ENCODE measurements at places on chromosomes 2 and 18.
A peak's percentile ranks its signal among the peaks of the same experiment; 100 is the strongest.

DNA sequence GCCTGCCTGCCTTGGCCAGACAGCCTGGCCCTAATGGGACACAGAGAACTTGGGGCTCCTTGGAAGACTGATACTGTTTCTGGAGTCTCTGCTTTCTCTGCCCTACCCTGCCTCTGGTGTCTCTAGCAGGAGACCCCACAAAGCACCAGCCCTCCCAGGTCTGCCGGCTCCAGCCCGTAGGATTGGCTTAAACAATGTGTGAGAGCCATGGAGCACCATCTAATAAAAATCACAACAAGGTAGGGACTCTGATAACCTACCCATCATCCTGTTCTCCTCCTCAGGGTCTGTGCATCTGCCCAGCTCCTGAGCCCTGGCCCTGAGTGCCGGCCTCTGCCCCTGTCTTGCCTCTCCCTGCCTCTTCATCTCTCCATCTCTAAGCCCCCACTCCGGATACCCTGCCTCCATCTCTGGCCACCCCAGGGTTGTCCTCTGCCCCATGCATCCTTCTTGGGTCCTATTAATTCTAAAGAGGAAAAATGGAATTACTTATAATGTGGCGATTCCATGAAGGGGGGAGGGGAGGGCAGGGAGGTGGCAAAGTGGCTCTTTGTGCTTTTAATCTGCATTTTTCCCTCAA, 1.2 kb upstream of the ECEL1 start:
- no peak for DNase-seq

DNA sequence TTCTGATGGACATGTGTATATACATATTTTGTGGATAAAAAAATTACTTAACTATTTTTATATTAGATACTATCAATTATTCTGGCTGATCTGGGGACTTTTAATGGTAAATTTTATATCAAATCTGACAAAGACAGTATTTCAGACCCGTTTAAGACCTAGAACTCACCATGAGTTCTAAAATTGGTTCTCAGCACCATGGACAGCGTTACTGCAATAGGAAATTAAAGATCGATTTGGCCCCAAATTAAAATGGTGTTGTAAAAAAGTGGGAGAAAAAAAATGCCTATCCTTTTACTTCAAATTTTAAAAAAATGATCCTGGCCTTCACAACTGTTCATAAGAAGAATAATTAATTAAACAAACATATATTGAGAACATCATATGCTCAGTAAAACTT, 919 bp upstream of the SCN2A start:
- DNase-seq = no peak

DNA sequence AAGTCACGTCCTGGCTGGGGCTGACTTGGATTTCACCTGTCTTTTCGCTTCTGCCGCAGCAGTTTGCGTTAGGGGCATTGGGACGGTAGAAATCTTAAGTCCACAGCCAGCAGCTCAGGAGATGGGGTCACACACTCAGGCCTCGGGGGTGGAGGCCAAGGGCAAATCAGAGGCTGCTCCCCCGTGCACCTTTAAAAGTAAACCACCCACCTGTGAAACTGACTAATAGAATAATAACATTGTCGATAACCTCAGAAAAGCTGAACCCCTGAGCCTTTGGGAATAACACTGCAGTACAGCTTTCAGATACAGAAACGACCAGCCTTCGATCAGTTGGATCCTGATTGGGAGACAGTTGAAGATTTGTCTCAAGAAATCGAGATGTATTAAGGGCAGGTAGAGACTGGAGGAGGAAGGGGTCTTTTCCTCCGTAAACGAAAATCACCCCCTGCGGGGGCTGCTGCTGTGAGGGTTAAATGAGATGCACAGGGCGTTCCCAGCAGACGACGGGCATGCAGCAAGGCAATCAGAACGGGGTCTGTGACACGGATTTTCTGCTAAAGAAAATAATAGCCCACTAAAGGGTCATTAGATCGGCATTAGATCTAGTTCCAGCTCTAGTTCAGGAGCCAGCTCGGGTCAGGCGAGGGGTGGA, 16.4 kb upstream of the NFATC1 start:
- DNase-seq = no peak

DNA sequence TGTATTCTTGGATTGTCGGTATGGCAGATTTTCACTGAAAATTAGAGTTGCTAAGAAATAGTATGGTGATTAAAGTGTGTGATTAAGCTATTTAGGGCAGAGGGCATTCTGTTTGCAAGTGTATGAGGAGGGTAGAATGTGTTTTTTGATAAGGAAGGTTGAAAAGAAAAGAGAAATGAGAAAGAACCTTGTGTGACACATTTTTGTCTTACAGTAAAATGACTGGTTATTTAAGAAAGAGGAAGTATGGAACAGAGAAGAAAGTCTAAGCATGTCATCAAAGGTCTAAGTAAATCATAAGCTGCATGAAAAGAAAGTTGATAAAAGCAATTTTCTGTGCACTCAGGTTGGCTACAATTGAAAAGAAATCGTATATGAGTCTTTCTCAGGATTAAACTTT, 5.2 kb upstream of the RSAD2 start:
- DNase-seq = no peak

DNA sequence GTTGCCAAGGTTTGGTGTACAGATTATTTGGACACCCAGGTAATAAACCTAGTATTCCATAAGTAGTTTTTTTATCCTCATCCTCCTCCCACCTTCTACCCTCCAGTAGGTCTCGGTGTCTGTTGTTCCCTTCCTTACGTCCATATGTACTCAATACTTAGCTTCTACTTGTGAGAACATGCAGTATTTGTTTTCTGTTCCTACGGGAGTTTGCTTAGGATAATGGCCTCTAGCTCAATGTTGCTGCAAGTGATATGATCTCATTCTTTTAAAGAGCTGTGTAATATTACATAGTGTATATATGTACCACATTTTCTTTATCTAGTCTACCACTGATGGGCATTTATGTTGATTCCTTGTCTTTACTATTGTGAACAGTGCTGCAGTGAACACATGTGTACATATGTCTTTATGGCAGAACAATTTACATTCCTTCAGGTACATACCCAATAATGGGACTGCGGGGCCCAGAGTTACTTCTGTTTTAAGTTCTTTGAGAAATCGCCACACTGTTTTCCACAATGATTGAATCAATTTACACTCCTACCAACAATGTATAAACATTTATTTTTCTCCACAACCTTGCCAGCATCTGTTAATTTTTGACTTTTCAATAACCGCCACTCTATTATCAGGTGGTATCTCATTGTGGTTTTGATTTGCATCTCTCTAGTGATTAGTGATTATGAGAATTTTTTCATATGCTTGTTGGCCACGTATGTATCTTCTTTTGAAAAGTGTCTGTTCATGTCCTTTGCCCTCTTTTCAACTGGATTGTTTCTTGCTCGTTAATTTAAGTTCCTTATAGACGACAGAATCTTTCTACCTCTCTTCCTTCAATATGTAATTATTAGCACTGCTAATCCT, 88.0 kb downstream of the MEMO1 start:
- DNase-seq = no peak

- DNase-seq = no peak
Observed at GRCh38 chr18:34959211-34959829, 81.9 kb upstream of the MAPRE2 start.

GRCh38 chr2:160700021-160700814, 206.6 kb upstream of the RBMS1 start:
- no peak for DNase-seq

GRCh38 chr2:60353406-60353800, 200.1 kb downstream of the BCL11A start:
- DNase-seq = no peak

- DNase-seq = no peak
Observed at GRCh38 chr2:176151442-176152287, at the start of gene HOXD4. TSS of gene HOXD4 (plus strand) at chr2:176151550. CDS start at chr2:176151634, 84 bp downstream.

- DNase-seq = no peak
Observed at GRCh38 chr2:167794554-167795255, 452.7 kb downstream of the STK39 start.

DNA sequence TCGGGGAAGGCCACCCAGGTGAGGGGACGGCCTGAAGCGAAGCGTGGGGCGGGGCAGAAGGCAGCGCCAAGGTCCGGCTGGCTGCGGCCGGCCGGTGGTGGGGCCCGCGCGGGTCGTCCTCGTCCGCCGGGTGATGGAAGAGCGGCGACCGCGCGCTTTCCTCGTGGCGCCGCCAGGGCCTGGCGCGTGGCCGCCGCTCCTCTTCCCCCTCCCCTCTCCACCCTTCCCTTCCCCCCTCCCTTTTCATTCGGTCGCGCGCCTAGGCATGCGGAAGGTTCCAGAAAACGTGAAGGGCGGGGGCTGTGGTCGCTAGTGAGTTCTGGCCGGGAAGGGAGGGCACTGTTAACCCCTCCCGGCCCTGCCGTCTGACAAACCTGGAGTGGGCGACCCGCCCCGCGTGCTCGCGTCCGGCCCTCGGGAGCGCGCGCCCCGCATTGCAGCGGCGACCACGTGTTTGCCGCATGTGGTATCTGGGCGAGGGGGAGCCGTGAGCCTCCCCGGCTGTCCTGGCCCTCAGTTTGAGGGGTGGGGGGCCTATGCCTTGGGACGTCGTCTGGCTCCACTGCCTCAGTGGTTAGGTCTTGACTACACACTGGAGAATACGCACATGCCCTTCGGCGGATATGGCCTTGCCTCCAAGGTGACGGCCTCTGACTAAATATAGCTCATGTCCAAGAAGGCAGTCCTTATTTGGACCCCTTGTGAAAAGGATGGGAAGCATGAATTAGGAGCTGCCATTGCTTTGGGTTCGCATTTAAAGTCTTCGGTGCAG, 579 bp downstream of the MAT2A start:
- DNase-seq = no peak

DNA sequence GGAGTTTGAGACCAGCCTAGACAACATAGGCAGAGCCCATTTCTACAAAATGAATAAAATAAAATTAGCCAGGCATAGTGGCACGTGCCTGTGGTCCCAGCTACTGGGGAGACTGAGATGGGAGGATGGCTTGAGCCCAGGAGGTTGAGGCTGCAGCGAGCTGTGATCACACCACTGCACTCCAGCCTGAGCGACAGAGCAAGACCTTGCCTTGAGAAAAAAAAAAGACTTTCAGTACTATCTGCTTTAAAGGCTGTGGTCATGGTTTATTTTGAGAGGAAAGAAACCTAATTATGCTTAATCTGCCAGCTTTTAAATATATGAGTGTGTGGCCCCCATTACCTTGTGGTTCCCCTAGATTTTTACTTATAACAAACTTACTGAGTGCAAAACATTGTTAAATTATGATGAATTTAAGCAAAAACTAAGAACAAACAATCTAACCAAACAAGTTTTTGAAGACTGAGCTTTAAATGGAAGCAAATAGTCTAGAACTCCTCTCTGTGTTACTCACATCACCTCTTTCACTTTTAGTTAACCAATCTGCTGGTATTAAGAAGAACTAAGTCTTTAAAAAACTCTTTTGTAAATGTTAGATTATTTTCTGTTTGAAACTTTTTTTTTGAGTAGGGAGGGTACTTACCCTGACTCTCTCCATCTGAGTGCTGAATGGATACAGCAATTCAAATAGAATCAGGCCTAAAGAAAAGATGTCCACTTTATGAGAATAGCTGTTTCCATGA, 65.4 kb downstream of the EIF2AK3 start:
- no peak for DNase-seq

DNA sequence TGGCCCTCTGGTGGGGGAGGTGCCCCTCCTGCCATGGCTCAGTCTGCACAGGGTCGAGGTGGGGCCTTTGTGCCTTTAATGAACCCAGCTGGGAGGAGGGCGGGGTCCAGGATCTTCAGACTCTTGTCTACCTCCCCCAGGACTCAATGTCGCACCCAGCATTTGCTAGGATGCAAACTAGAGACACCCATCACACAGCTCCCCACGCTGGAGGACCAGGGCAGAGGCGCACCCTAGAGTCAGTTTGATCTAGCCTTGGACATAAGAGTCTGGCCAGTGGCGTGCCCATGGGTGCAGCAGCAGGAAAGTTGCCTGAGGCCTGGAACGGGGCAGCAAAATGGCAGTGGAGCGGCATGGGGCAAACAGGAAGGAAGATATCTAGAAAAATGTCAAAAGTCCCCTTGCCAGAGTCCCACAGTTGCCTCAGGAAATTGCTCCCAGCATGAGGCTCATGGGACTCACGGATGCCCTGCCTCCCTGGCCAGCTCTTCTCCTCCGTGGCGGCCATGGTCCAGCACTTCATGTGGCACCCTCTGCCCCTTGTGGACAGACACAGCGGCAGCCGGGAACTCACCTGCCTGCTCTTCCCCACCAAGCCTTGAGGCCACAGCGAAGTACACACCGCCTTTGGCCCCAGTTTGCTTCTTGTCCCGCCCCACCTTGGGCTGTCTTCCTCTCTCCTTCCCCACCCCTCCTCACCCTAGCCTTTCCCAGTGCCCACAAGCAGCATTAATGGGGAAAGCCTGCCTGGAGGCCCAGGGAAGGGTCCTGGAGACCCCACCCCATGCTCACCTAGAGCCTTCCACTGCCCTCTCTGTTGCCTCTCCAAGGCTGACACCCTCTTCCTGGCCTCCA, 17.7 kb downstream of the SH2D6 start:
- DNase-seq = no peak

DNA sequence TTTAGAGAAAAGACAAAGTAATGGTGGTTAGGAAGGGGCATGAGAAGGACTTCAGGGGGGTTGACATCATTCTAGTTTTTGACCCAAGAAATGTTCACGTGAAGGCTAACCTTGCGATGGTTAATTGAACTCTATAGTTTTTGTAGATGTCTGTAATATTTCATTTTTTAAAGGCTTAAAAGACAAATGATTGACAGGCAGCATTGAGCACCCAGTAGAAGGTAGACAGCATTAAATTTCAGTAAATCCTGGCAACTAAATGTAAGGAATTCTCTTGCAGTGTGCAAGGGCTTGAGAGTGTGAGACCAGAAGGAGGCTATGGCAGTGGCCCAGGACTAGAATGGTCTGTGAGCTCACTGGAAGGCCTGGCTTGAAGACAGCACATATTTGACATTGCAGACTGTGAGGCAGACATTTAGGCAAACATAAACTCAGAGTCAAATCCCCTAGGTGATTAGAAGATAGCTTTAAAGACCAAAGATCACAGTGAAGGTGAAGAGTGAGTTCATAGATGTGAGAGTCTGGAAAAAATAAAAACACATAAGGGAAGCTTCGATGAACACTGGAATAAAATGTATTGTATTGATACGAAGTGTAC, 100.1 kb upstream of the MAP4K4 start:
- DNase-seq = no peak

- no peak for DNase-seq
Observed at GRCh38 chr18:811892-812375, at the start of gene YES1. TSS of gene YES1 (minus strand) at chr18:812242. CDS start at chr18:756827, 55,415 bp downstream.

- DNase-seq = no peak
Observed at GRCh38 chr2:29314816-29315571, 199.8 kb downstream of the CLIP4 start.

GRCh38 chr2:3454802-3455201, 64.5 kb downstream of the ADI1 start:
- DNase-seq = no peak

GRCh38 chr2:166410828-166411472, 35.2 kb upstream of the SCN9A start:
- DNase-seq = no peak

GRCh38 chr18:35352778-35353177, 8.6 kb upstream of the ZNF24 start:
- DNase-seq = no peak

DNA sequence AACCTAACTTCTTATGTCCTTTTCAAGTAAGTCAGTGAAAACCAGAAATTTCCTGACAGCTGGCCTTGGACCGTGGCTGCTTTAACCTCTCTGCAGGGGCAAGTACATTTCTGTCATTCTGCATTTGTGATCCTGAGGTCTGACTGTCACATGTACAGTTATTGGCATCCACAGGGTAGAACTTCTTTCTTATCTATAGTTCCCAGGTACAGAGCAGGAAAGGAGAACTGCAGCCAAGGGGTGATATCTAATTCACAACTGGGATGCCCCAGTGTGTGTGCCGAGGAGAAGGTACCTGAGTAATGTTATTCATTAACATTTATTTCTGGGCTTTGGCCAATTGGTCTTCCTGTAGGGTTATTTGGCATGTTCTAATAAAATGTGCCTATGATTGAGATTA, 468.9 kb downstream of the PARD3B start:
- DNase-seq = no peak

GRCh38 chr18:59096098-59096789, 43.4 kb upstream of the SEC11C start:
- peak; percentile 99 for DNase-seq

Data from NCI-H2081 treated with DMSO at 0.1 percent for 48 hours (cell line).